ENCODE measurements at places on chromosomes 1 and 21.

DNA sequence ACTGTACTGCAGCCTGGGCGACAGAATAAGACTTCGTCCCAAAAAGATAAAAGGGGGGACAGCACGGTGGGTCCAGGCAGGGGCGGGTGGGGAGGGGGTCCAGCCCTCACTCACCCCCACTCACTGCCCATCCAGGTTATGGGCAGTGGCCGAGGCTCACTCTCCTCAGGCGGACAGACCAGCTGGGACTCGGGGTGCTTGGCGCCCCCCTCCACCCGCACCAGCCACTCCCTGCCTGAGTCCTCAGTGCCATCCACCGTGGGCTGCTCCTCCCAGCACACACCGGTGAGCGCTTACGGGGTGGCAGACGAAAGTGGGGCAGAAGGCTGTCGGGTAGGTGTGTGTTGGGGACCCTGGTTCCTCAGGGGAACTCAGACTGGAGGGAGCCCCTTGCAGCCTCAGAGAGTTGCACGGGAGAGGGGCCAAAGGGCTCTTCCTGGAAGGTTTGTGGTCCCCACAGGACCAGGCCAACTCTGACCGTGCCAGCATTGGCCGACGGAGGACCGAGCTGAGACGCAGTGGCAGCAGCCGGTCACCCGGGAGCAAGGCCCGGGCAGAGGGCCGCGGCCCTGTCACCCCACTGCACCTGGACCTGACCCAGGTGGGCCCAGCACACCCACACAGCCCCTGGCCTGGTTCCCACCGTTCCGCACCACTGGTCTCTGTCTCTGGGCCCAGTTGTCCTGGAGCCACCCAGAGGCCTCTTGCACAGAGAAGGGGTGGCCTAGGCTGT, 6.6 kb downstream of the PLEKHN1 start:
- DNase-seq = no peak

DNA sequence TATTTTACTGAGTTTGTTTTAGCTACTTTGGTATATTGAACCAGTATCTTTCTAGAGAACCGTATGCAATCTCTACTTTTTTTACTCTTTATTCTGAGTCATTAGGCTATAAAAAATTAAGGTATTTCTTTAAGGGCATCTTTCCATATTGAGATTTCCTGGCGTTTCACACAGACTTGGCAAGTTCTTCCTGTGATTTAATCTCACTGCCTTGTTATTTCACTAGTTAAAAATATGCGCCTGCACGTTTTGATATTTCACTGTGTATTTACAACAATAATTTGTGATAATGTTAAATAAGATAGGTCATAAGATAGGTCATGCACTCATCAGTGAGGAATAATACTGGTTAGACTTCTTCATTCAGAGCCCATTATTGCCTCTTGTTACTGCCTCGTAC, 16.2 kb upstream of the CR1L start:
- no peak for DNase-seq

- DNase-seq = peak; percentile 90
Measured at GRCh38 chr1:1059494-1060280, 14.4 kb downstream of the RNF223 start.

DNA sequence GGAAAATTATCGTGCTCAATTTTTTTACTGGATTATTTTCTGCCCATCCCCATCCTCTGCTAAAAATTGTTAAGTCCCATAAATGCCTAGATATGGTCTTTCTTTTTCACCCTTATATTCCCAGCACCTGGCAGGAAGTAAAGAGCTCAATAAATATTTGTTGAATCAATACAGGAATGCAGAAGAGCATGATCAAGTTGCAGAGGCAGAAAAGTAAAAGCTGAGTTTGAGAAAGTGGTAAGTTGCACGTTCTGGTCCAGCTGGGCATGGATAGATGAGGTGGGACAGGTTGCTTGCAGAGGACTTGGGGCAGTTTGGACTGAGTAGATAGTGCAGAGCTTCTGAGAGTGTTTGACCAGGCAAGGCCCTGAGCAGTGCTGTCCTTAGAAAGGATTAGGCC, 40.1 kb downstream of the ZNF281 start:
- DNase-seq = no peak

GRCh38 chr1:172670316-172670715, 11.4 kb downstream of the FASLG start:
- no peak for DNase-seq

DNA sequence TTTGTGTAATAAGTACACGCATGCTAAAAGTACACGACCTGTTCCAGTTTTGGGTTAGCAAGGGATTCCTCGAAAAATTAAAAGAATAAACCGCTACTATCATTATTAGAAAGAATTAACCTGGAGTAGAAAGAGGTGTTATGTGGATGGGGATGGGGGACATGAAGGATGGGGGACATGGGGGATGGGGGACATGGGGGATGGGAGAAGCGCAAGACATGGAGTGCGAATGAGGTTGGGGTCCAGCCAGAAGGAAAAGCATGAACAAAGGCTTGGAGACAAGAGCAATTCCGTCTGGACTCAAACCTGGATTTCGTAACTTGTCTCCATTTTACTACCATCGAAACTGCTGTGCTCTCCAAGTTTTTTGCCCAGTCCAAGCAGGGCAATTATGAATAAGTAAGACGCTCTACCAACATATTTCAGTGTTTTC, 591 bp upstream of the KDM1A start:
- DNase-seq = peak; percentile 55

- no peak for DNase-seq
Measured at GRCh38 chr1:7084232-7084894, 299.1 kb downstream of the CAMTA1 start.

GRCh38 chr1:12109901-12110300, 46.8 kb downstream of the TNFRSF8 start:
- no peak for DNase-seq
